ENCODE measurements at places on chromosomes 7 and 10. TPM values are rescaled to one million over a fixed set of nuclear protein-coding genes. Genes with fewer than 3 reads are reported as not detected.

The VENTX gene
- not detected for polyA plus RNA-seq

The MRLN gene
- polyA plus RNA-seq = not detected

The HKDC1 gene
- 0.07 TPM for polyA plus RNA-seq

The ADCY1 gene
- 0.24 TPM for polyA plus RNA-seq

The CRPPA gene
- 0.47 TPM for polyA plus RNA-seq

The AGAP6 gene
- 12.9 TPM for polyA plus RNA-seq

The POM121 gene
- 15.5 TPM for polyA plus RNA-seq

The PCDH15 gene
- polyA plus RNA-seq = not detected

The ADCK2 gene
- polyA plus RNA-seq = 6.9 TPM

The SLC18A3 gene
- polyA plus RNA-seq = not detected

The RAB19 gene
- polyA plus RNA-seq = not detected

The PPRC1 gene
- polyA plus RNA-seq = 40.7 TPM

The KCNH2 gene
- 2.1 TPM for polyA plus RNA-seq

The MORN4 gene
- polyA plus RNA-seq = 8.4 TPM

The CDH23 gene
- not detected for polyA plus RNA-seq

The UBE2D1 gene
- polyA plus RNA-seq = 9.7 TPM

The C10orf95 gene
- polyA plus RNA-seq = not detected

The GPR37 gene
- 3.8 TPM for polyA plus RNA-seq

The EGR2 gene
- polyA plus RNA-seq = 1.2 TPM

Measured in IMR-90 (cell line).